ENCODE measurements at places on chromosomes 6 and 20.

DNA sequence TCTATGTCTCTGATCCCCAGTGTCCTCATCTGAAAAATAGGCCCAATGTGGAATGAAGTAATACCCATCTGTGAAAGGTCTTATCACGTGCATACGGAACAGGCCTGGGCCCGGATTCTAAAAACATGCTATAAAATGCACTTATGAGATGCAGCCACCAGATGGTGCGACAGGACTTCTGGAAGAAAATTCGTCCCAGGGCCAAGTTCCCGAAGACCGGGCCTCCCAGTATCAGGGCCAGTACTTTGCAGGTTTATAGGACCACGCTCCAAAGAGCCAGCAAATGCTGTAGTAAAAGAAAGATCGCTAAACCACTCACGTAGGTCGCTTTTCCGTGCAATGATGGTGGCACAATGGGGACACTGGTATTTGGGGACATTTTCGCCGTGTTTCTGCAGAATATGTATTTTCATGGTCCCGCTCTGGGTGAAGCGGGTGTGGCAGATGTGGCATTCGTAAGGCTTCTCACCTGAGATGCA is 10.6 kb downstream of the CTCFL start:
- no peak for DNase-seq

DNA sequence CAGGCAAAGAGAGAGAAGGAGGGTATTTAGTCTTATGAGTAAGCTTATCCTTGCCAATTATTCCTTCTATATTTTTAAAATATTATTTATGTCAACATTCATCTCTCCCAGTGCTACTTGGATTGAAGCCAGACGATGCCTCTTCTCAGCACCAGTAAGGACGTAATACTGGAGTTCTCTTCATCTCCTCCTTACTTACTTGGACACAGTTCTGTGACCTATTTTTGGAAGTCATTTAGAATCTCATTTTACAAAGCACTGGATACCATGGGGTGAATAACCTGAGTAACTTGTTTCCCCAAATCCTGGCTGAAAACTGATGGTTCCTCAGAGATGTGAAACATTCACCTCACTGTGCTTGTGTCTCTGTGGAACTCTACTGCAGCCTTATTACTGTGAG is 137.4 kb upstream of the LAMP5 start:
- DNase-seq, result no peak

DNA sequence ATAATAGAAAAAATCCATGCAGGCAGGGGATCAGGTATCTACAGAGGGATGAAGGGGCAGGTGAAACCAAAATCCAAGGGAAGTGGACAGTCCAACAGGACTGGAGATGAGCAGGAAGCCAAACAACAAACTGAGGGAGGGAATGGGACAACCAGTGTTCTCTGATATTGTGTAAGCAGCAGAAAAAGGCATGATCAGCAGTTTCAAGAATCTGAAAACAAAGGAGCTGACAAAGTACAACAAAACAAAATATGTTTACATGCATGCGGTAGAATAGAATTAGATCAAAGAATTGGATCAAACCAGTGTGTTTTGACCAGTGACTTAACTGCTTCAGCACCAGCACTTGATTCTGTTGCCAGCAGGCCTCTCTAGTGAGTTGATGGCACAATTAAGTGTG is 729.7 kb downstream of the RFPL4B start:
- no peak for DNase-seq

DNA sequence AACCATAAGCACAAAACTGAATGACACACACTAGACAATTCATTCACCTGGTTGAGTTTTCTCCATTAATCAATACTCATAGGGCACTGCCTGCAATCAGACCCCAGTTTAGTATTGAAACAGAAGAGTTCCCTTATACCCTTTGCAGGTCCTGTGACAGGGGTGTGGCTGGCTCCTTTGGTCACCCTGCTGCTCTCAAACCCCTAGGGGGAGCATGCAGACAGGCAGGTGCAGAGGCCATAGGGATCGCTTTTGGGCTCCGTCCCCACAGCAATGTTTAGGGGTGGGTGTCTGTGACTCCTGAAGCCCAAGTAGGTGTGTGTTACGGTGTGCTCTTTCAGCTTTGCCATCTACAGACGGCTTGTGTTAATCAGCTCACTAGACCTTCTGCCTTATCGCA is 210.4 kb downstream of the CENPW start:
- no peak for DNase-seq

- no peak for DNase-seq
These were observed 658.8 kb upstream of the CHD6 start for GRCh38 chr20:42276718-42277602.

DNA sequence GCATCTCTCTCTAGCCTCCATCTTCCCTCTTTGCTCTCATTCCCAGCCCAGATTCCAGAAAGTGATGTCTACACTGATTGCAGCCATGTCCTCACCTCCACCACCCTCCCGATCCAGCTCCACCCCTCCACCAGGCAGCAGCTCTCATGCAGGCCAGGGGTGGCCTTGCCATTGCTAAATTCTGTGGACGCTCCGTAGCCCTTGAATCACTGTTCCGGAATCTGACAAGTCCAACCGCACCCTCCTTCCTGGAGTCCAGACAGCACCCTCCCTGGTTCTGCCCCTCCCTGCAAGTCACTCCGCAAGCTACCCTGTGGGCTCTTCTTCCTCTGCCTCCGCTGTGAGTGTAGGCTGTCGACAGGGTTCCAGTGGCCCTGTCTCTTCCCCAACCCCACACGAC is 26.2 kb downstream of the TNXB start:
- no peak for DNase-seq

DNA sequence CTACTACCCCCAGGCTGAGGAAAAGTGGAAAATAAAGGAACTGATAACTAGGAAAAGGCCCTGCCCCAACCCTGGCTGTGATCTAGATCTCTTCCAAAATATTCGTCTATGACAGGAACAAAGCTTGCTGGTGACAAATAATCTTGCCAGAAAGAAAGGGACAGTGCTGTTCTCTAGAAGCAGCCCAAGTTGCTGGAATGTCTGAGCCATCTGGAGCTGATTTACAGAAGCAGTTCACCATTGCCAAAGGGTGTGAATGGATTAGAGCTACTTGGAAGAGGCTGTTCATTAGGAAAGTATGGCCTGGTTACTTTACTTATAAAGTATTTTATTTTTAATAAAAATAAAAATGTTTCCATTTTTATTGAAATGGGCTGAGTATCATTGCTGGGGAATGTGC is 146.3 kb downstream of the EPM2A start:
- DNase-seq, result no peak

GRCh38 chr6:124002377-124003081 is 198.9 kb downstream of the NKAIN2 start:
- no peak for DNase-seq

DNA sequence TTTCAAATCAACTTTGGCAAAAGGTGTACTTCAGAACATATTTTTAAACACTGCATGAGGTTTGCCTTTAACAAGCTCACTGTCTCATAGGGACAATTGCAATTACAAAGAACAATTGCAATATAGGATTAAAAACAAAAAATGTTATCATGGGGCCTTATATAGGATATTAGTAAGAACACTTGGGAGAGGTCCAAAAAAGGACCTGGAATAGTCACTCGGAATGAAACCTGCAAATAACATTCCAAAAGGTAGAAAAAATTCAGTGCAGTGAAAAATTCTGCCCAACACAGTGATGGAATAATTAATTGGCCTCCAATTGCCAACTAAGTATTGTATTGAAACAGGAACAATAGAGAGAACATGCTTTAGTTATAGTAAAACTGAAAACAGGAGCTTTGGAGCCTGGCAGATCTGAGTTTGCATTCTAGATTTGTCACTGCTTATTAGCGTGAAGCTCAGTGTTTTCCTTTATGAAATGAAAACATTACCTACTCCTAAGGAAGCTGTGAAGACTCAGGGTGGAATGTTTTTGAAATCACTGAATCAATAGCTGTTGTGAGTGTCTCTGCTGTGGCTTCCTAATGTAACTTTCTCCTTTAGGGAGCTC is 172.6 kb upstream of the BMP5 start:
- no peak for DNase-seq

DNA sequence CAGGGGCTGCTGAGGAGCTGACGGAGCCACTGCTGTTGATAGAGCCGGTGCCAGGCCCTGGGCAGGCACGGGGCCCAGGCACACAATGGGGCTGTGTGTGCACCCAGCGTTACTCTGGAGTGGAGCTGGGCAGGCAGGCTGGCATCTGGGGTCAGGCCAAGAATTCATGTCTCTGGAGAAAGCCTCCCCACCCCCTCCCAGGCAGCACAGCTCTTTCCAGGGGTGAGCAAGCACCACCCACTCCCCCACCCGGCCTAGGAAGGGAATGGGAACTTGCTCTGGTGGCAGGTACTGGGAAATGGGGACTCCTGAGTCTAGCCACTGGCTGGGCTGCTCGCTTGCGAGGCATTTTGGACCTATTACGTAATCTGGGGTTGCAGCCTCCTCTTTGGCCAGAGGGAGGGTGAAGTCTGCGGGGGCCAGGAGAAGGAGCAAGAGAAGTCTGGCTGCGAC is 22.7 kb downstream of the TFEB start:
- peak; percentile 66 for DNase-seq

GRCh38 chr6:79438030-79438429 is 99.2 kb downstream of the LCA5 start:
- DNase-seq, result no peak

DNA sequence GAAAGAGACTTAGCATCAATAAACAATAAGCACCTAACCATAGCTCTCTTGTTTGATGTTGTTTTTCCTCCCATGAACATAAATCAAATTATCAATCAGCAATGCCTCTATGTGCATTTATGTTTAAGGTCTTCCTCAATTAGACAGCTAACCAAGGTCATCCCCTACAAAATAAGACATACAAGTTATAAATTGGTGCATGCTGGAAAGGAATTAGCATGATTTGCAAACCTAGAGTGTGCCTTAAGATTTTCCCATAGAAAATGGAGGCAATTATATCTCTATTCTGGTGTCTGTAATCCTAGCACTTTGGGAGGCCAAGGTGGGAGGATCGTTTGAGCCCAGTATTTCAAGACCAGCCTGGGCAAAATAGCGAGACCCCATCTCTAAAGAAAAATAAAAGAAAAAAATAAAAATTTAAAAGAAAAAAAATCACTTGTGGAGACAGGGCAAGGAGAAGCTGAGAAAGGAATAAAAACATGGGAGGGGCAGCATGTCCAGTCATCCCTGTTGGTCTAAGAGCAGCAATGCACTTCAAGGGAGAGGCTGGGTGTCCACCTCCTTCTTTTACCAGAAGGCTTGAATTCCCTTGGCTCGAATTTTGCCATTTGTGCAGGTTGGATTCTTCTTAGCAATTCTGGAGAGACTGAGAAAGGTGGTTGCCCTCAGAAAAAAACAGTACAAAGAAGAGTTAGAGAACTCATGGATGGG is 9.3 kb upstream of the SLPI start:
- DNase-seq, result no peak

- no peak for DNase-seq
These were observed 204.8 kb downstream of the THBS2 start for GRCh38 chr6:169048865-169049205.

DNA sequence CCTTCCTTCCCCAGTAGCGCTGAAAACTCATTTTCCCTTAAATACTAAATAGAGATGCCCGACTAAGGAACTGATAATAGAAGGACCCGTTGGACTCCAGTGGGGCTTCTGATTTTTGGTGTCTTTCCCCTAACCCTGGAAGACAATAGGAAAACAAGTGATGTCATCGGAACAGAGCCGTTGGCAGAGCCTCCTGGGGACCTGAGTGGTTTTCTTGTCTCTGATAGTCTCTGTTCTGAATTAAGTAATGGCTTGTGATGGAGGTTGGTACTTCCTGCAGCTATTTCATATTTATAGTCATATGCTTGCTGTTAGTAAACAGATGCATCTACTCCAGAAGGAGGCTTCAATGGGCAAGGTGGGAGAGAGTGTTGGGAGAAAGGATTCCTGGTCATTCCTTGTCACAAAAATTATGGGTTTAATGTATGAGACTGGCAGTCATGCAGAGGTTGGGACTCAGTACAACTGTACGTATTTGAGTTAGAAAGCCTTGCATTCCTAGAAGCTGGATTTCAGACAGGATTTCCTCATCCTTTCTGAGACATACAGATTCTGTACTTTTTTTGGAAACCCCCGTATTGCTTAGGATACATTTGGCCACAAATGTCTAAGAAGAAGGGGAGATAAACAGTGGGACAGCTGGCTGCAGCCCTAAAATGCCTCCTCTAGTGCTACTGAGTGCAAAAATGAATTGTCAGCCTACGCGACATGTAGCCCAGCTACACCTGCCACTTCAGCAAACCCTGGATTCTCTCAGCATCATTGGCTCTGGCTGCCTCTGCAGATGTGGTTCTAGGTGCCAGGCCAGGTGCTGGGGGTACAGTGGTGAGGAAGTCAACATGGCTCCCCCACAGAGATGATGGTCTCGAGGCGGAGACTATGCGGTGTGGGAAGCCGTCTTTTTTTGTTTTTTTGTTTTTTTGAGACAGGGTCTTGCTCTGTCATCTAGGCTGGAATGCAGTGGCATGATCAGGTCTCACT is 38.1 kb downstream of the CDS2 start:
- DNase-seq, result no peak

GRCh38 chr6:144952456-144953240 is 667.5 kb downstream of the UTRN start:
- no peak for DNase-seq

DNA sequence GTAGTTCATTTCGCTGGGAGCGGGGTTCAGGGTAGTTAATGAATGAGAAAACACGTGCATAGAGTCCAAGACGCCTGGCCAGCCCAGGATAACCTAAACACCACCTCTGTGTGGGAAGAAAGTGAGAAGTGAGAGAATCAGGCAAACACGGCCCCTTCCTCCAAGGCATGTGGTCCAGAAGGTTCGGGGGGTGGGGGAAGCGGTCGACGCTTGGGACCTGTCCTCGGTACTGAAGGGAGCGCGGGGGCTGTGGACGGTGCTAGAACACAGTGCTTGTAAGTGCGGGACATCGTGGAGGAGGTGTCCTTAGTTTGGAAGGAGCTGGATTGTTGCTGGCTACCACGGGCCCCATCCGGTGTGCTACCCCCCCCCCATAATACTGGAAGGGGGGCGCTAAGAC is 1.7 kb upstream of the VSTM2L start:
- no peak for DNase-seq

DNA sequence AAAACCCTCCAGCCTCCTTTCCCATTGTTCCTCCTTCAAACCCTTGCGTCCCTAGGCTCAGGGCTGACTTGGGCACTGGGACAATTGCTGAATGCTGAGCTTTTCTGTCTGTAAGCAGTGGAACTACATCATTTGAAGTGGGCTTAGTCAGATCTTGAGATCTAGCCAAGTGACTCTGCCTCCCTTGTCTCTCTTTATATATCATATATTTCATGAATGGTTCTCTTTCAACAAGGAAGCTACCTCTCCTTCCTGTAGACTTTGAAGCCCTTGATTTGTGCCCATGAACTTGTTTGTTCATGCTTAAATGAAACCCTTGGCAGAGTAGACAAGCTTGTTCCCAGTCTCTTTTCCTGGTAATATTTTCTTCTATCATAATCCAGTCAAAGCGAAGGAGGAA is 60.0 kb upstream of the KIF13A start:
- DNase-seq, result no peak
